ENCODE measurements at places on chromosomes 1 and 21.
A peak's percentile ranks its signal among the peaks of the same experiment; 100 is the strongest.

- no peak for DNase-seq
Measured at GRCh38 chr1:33327587-33328325, 6.9 kb upstream of the A3GALT2 start.

DNA sequence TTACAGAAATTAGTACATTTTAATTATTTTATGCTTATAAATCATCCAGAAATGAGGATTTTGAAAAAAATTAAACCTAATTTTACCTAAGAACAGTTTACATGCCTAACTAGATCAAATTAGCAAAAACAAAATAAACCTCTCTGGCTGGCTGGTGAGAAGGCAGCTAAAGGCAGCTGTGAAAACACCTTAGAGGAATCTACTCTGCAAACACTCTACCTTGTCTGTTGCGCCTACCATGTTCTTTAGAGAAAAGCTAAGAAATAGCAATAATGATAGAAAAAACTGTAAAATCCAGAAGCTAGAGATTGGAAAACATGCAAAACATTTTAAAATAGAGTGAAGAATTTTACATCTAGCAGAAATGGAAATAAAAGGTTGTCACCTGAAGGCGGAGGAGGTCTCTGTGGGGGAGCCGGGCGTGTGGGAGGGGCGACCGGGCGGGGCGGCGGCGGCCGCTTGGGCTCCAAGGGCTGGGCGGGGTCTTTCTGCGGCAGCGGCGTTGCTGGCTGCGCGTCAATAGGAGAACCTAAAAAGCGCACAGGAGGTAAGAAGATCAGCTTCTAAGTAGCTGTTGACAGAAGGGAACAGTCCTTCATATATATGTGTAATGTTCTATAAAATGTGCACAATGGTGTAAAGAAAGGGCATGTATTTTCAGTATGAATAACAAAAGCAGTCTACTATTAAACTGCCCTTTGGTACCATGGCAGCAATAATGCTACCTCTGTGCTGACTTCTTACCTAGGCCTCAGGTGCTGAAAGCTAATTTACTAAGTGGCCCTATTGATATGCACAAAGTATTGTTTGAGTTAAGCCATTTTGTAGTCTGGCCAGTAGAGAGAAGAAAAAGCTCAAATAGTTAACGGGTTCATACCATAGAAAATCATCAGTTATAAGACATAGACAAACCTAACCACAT lies 33.3 kb upstream of the CFAP298 start:
- no peak for DNase-seq

GRCh38 chr1:36366091-36366661 lies 19.5 kb downstream of the STK40 start:
- no peak for DNase-seq

DNA sequence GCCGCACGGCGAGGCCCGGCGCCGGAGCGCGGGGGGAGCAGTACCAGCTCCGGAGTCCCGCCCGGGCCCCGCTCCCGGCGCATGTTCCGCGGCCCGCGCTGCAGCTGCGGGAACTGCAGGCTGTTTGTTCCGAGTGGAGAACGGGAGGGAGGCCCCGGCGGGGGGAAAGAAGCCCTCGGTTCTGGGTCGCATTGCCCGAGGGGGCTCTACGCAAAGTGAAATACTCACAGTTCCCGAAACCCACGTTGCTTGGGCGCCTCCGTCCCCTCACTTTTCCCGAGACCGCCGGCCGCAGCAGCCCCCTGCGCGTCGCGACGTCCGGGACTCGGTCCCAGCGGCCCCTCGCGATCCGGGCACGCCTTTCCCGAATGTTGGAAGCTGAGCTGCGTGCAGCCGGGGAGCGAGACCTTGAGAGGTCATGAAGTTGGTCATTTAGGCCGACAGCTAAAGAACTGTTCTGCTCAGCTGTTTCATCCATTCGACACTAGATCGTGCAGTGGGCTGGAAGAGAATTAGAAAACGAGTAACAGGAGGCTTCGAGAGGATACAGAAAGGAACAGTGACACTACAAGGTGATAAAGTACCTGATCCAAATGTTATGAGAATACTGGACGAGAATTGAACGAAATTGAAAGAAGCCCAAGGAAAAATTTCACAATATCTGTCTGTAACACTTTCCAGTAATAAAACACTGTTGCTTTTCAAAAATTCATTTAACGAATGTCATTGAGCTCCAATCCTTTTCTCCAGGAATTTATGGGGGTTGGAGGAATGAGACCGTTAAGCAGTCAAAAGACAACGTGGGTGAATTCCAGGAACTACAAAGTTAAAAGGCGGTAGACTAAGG lies 657 bp upstream of the LIN9 start:
- peak; percentile 43 for DNase-seq

Data from activated naive CD4-positive, alpha-beta T cell (primary cell).